Spleen (tissue), 13 donors: ENCODE measurements at places on chromosomes 7 and 10. TPM values are rescaled to one million over a fixed set of nuclear protein-coding genes. Genes with fewer than 3 reads are reported as not detected.
A peak's percentile ranks its signal among the peaks of the same experiment; 100 is the strongest.

- peaks cover 64% of the 10 kb centered on the region for H3K4me1 ChIP-seq
- no peaks in the 10 kb centered on the region for H3K36me3 ChIP-seq
- H3K4me3 ChIP-seq: no peak overlapping the region
- DNase-seq: no peak
Measured at GRCh38 chr7:73828107-73828803, 2.5 kb upstream of the CLDN4 start.

LRGUK gene
- 1.0 TPM for total RNA-seq

GRCh38 chr7:73779517-73779916, 9.4 kb upstream of the CLDN3 start:
- no peak overlapping the region for H3K27ac ChIP-seq
- no peaks in the 10 kb centered on the region for H3K27me3 ChIP-seq
- H3K4me1 ChIP-seq: no peaks in the 10 kb centered on the region

DNA sequence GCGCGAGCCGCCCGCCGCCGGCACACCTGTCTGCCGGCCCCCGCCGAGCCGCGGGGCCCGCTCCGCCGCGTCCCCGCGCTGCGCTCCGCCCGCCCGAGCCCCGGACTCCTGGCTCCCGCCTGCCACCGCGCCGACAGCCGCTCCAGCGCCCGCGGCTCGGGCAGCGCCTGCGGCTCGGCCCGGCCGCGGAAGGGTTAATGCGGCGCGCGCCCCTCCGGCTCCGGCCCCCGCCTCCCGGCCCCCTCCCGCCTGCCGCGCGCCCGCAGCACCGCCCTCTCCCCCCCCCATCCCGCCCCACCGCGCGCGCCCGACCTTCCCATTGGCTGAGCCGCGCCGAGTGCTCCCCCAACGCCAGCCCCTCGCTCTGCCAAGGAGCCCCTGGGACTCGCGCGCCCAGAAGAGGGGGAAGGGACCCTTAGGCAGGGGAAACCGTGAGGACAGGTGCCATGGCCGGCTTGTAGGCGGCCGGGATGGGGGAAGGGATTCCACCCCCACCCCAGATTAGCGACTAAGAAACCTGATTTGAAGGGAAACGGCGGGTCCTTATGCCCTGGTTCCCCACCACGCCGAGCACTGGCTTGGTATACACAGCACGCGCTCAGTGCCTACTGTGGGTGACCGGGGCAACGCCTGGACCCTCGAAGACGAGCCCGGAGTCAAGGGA, at the start of gene KCNH2:
TSS of gene KCNH2 (minus strand) at position 196 of the 664 bp plus-strand sequence. CDS start 408 bp downstream, outside the sequence.
- H3K27me3 ChIP-seq: peaks cover 45% of the 10 kb centered on the region
- DNase-seq: no peak
- no peaks in the 10 kb centered on the region for H3K36me3 ChIP-seq

PILRA gene
- 40.9 TPM for total RNA-seq

- peaks cover 41% of the 10 kb centered on the region for H3K4me1 ChIP-seq
- H3K4me3 ChIP-seq: no peak overlapping the region
- H3K27me3 ChIP-seq: no peaks in the 10 kb centered on the region
- DNase-seq: no peak
- H3K27ac ChIP-seq: no peak overlapping the region
Measured at GRCh38 chr10:114520453-114520852, 116.2 kb upstream of the AFAP1L2 start.

MLXIPL gene
- total RNA-seq: 0.23 TPM

GRCh38 chr7:49852619-49853462, 79.4 kb downstream of the VWC2 start:
- H3K4me3 ChIP-seq: no peak overlapping the region
- H3K27me3 ChIP-seq: no peaks in the 10 kb centered on the region
- H3K36me3 ChIP-seq: no peaks in the 10 kb centered on the region
- H3K27ac ChIP-seq: no peak overlapping the region
- no peaks in the 10 kb centered on the region for H3K4me1 ChIP-seq

VIPR2 gene
- 0.66 TPM for total RNA-seq

- peak; percentile 80 for DNase-seq
- H3K27me3 ChIP-seq: peaks cover 2% of the 10 kb centered on the region
- no peaks in the 10 kb centered on the region for H3K4me1 ChIP-seq
- H3K4me3 ChIP-seq: no peak overlapping the region
- H3K36me3 ChIP-seq: peaks cover 47% of the 10 kb centered on the region
Measured at GRCh38 chr10:132366499-132366898, 30.5 kb upstream of the PWWP2B start.

NPC1L1 gene
- total RNA-seq: not detected

DNA sequence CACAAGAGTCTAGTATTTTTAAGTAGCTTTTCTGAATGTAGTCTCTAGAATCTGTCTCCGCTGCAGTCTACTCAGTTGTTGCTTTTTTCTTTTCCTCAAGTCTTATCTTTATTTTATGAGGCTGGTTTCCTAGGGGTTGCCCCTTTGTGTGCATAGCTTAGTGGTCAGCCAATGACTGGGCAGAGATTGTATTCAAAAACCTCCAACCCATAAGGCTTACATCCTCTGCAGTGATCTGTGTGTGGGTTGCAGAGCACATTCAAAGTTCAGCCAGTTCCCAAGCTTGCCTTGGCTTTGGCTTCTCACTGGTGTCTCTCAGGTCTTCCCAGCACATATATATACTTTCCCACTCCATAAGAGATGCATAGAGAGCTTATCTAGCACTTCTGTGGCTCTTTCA, 160.0 kb upstream of the TCF7L2 start:
- no peaks in the 10 kb centered on the region for H3K27me3 ChIP-seq
- no peak for DNase-seq
- H3K27ac ChIP-seq: no peak overlapping the region
- H3K36me3 ChIP-seq: no peaks in the 10 kb centered on the region

GRCh38 chr10:5550621-5551530, 26.1 kb downstream of the CALML3 start:
- H3K4me3 ChIP-seq: no peak overlapping the region
- no peaks in the 10 kb centered on the region for H3K27me3 ChIP-seq
- H3K27ac ChIP-seq: no peak overlapping the region
- H3K36me3 ChIP-seq: no peaks in the 10 kb centered on the region
- DNase-seq: peak; percentile 58

- H3K27ac ChIP-seq: no peak overlapping the region
- H3K36me3 ChIP-seq: no peaks in the 10 kb centered on the region
- DNase-seq: no peak
Measured at GRCh38 chr10:76236356-76236755, 804.9 kb downstream of the LRMDA start.

DNA sequence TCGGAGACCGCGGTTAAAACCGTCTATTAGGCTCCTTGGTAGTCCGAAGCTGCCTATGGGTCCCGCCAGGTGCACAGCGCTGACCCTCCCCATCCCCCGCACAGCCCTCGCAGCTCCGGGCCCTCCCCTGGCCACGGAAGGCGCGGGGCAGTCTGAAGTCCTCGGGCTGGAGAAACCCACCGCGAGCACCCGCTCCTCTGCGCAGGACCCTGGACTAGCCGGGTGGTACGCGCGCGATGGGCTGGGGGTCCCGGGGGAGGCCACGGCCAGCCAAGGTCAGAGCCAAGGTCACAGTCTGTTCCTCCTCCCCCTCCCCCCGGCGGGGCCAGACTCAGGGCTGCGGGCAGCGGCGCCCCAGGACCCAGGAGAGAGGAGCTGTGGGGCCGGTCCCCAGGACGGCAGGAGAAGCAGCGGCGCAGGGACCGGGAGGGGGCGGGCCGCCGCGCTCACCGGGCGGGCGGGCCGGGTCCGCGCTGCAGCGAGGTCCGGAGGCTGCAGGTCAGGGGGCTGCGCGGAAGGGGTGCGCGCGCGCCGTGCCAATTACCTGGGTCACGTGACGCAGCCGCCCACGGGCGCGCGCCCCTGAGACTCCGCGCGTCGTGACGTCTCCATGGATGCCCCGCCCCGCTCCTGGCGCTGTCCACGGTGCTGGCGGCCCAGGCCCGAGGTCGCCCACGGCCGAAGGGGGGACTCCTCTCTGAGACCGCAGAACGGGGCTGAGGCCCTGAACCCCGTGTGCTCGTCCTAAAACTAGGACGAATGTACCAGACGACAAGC, at the start of gene OGDHL:
TSS of gene OGDHL (minus strand) at position 535 of the 777 bp plus-strand sequence. CDS start 3,731 bp downstream, outside the sequence.
- peaks cover 12% of the 10 kb centered on the region for H3K4me1 ChIP-seq
- H3K4me3 ChIP-seq: peak within 1 kb of the TSS; percentile 47
- no peak within 1 kb of the TSS for H3K27ac ChIP-seq
- peaks cover 38% of the 10 kb centered on the region for H3K27me3 ChIP-seq
- peak; percentile 81 for DNase-seq
- H3K36me3 ChIP-seq: no peaks in the 10 kb centered on the region

GRCh38 chr10:15370212-15370855, 755 bp downstream of the FAM171A1 start:
- no peaks in the 10 kb centered on the region for H3K4me1 ChIP-seq
- no peaks in the 10 kb centered on the region for H3K27me3 ChIP-seq
- peak overlapping the region; percentile 80 for H3K27ac ChIP-seq

ACSM6 gene
- not detected for total RNA-seq

DNA sequence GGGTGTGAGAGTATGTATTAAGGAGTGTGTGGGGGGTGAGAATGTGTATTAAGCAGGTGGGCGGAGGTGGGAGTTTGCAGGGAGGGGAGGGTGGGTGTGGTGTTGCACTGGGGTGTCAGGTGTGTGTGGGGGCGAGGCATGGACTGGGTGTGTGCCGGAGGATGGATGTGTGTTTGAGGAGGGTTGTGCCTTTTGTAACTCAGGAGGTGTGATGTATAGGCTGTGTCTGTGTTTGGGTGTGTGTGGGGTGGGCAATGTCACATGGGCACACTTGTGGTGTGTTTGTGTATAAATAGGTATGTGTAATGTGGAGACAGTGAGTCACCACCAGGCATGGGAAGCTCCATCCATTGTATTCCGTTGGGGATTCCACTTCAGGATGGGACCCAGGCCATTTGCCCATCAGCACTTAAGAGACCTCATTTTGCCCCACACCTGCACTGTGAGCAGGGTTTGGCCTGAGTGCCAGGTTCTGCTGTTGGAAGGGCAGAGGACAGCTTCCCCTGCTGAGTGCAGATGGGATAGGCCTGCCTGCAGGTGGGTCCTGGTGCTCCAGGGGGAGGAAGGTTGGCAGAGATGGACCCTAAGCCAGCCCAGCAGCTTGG, 5.8 kb downstream of the UNC5B start:
- H3K4me1 ChIP-seq: peaks cover 12% of the 10 kb centered on the region
- no peaks in the 10 kb centered on the region for H3K36me3 ChIP-seq
- H3K27me3 ChIP-seq: peaks cover 7% of the 10 kb centered on the region
- DNase-seq: peak; percentile 47
- H3K4me3 ChIP-seq: no peak overlapping the region
- H3K27ac ChIP-seq: no peak overlapping the region

GRCh38 chr10:112394475-112394875, 20.6 kb downstream of the ACSL5 start:
- DNase-seq: no peak
- H3K36me3 ChIP-seq: peaks cover 51% of the 10 kb centered on the region
- H3K27me3 ChIP-seq: no peaks in the 10 kb centered on the region
- no peak overlapping the region for H3K4me3 ChIP-seq

DNA sequence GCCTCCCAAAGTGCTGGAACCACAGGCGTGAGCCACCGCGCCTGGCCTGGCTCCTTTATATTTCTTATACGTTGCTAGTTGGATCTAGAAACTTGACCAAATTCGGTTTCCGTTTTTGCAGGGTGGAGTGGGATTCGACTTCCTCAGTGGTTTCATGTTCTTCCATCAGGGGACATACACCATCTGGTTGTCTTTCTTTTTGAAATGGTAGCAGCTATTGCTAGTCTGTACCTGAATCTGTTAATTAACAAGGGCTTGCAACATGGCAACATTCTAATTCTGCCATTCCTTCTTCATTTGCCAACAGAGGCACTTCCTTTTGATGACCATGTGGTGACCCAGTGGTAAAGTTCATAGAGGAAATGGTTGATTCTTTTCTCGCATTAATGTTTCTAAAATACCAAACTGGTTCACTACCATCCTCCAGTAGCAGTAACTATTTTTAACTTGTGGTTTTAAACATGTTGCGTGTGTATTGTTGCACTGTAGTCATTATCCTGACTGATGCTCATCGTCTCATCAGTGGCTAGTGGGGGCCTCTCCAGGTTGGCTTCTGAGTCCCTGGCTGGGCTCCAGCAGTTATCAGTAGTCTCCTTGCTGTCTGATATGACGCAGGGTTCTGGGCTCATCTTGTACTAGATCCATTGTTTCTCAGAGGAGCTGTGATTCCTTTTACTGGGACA, 159.2 kb downstream of the RGS10 start:
- no peak for DNase-seq
- H3K27ac ChIP-seq: no peak overlapping the region
- H3K36me3 ChIP-seq: peaks cover 58% of the 10 kb centered on the region

- H3K27ac ChIP-seq: no peak overlapping the region
- DNase-seq: peak; percentile 39
- no peaks in the 10 kb centered on the region for H3K27me3 ChIP-seq
- no peak overlapping the region for H3K4me3 ChIP-seq
- H3K4me1 ChIP-seq: peaks cover 8% of the 10 kb centered on the region
Measured at GRCh38 chr7:4084271-4084670, 597.8 kb upstream of the FOXK1 start.

GRCh38 chr10:112915590-112916572, 34.2 kb upstream of the TCF7L2 start:
- no peak overlapping the region for H3K27ac ChIP-seq
- H3K36me3 ChIP-seq: no peaks in the 10 kb centered on the region
- H3K27me3 ChIP-seq: no peaks in the 10 kb centered on the region
- DNase-seq: no peak
